ENCODE measurements at places on chromosomes 12 and 14.

DNA sequence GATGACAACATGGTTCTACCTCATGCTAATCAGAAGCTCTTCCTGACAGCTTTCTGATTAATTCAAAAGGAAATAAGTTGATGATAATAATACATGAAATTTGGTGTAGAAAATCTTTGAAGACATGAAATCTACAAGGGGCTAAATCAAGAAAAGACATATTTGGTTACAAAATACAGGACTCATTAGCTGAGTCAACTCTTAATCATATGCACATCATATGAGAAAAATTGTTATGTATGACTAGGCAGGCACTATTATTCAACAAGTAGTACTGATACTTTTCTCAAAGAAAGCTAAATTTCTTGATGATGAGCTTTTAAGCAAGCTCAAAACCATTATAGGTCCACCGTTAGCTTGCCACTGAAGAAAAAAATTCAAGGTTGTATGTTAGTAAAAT is 7.1 kb downstream of the ABCC9 start:
- DNase-seq: no peak

DNA sequence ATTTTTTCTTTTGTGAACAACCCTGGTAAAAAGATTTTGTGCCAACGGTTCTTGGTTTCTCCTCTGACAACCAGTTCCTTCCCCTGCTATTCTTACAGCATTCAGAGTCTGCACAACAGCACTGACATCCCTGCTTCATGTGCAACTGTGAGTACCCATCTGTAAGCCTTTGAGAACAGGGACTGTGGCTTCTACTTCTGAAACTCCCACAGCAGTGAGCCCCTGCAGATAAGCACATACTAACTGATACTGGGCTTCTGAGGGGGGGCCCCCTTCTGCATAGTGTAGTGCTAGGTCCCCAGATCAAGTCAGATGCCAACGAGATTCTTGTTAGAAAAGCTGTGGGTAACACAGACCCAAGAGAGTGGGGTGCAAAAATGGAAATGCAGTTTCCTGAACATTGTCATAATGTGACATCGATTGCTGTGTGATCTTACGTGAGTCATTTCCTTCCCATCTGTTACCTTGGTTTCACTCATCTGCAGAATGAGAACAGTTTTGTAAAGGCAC is 11.1 kb upstream of the NINJ2 start:
- no peak for DNase-seq

DNA sequence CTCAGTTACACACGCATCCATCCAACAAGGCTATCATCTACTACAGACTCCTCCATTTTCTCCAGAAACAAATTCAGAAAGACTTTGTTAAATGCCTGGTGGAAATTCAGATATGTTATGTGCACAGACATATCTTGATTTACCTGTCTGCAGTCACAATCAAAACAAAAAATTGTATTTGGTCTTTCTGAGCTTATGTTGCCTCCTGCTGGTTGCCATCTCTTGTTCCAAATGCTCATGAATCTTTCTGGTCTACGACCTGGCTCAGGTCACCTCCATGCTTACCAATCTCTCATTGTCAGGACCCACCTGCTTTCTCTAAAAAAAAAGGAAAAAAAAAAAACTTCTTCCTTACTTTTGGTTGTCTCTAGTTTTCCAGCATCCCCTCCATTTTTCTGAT is 169.2 kb upstream of the PLXNC1 start:
- DNase-seq: no peak

DNA sequence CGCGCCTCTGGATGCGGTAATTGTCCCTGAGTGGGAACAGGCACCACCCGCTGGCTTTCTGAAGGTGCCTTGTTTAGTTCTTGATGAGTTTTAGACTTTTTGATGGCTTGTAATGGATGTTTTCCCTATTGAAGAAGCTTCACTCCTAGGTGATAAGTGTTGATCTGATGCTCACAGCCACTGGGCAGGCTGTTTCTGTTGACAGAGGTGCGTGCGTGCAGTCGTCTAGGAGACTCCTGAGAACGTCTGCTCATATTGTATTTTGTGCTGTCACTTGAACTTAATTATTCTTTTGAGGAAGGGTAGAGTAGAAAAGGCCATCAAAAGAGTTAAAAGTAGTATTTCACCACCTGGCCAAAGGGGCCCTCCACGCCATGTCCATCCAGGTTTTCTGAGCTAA is 70.5 kb downstream of the EP400 start:
- DNase-seq: no peak
